ENCODE measurements at places on chromosomes 12 and 14.

DNA sequence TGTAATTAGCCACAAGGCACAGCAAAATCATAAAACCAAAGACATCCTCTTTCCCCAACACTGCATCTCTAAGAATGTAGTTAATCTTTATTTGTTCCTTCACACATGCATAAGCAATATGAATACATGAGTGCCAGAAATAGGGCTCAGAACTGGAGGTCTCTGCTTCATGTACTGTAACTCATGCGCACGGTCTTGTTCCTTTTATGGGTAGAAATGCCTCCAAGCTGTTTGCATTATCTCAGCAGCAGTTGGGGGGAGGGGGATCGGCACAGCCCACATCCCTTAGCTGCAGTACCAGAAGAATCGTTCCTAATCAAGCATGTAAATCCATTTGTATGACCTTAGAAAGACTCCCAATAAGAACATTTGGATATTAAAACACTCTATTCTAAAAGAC lies 20.0 kb downstream of the RHOJ start:
- DNase-seq = no peak

DNA sequence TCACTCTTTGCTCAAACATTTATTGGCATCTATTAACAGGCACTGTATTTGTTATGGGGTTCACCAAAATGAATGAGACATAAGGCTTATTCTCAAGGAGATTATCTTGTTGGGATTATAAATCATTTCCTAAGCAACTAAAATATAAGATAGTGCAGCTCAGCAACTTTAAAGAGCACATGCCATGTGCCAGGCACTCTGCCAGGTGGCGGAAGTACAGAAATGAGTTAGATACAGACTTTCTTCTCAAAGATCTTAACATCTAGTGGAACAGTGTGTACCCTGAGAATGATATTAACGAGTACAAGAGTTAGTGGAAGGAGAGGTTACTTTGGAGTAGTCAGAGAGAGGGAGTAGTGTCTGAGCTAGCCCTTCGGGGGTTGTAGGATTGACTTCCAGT lies 28.4 kb upstream of the TOMM20L start:
- no peak for DNase-seq

GRCh38 chr12:85920324-85920947 lies 46.3 kb downstream of the NTS start:
- peak; percentile 9 for DNase-seq

- no peak for DNase-seq
Measured at GRCh38 chr12:41919526-41920261, 225.0 kb downstream of the GXYLT1 start.

DNA sequence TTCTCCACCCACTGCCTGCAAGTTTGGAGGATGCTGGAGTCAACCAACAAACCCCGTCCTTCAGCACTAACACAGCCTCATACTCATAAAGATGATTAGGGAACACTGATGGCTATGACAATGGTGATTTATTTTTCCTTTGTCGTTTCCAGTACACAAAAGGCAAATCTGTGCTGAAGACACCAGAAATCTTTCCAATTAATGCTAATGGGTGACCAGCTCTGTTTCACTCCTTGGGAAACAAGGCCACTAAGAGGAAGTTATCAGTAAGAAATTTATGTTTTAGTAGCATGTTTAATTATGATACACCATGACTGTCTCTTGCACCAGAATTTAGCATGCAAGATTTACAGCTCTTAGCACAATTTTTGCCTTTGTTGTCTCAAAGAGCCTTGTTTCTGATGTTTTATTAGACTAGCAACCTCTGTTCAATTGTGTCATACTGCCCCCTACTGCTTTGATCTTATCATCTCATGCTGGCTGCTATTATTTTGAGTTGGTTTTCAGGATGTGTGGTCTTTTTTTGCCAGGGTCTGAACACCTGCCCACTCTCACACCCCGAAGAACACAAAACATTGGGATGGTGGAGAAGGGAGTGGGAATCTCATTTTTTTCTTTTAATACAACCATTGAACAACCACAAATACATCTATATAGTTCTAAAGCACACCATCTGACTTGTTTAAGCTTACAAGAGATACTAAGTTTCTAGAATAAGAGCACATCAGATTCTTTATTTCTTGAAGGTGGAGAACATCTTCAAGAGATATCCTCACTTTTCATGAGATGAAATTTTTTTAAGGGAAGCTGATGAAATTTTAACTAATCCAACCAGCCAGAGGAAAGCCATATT lies 160.9 kb downstream of the SPTSSA start:
- DNase-seq = no peak

DNA sequence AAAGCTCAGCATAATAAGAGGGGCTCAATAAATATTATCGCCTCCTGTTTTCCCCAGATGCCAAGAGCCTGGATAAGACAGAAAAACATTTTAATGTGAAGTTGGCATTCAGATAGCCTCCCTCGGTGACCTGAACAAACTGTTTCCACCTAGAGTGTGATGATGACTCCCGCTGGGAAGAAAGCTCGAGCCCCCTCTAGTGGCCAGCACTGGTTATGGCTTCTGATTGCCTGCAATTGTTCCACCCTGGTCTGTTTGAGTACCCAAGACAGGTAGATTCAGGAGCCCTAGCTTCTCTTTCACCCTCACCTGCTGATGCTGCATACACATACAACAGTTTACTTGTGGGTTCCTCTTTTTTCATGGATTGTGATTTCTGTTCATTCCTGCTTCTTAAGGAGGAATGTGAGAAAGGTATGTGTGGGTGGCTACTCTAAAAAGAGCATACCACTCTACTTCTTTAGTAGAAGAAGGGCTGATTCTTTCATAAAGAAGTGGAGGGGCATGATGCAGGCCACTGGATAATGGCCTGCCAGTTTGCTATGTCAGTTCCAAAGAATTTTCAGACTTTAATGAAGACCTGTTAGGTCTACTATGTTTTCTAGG lies 6.4 kb downstream of the ERG28 start:
- peak; percentile 86 for DNase-seq

DNA sequence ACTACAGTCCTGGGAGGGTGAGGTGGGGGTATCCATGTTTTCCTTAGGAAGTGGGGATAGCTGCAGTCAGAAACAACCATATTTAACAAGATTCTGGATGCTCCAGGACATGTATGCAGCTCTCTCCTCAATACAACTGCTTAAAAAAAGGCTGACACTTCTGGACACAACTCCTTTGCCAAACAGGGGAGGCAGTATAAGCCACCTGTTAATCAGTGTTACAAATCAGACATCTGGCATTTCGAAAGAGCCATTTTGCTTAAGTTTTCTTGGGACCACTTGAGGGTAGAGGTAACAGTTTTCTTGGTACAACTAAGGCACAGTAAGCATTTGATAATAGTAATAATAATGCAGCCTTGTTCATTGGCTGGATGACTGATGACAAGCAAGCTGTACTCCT lies 47.1 kb downstream of the RPGRIP1 start:
- no peak for DNase-seq

DNA sequence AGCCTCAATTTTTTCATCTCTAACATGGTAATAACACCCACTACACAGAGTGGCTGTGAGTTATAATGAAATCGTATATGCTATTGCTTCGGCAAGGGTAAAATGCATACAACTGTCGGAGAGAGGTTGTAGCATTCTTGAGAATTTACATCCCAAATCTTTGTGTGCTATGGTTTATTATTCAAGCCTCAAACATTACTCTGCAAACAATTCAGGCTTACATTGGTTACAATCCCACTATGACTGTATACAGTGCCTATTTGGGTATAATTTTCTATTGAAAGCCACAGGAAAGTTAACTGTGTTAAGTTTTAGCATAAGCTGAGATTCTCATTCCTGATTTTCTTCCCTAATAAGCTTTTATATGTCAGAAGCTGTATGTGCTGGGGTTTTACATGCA lies 20.6 kb downstream of the SLC35F4 start:
- DNase-seq = no peak

GRCh38 chr12:130966443-130967030 lies 12.8 kb downstream of the ADGRD1 start:
- no peak for DNase-seq

- DNase-seq = no peak
Measured at GRCh38 chr14:68944162-68944561, 34.9 kb downstream of the ACTN1 start.

- DNase-seq = peak; percentile 26
Measured at GRCh38 chr14:65170768-65171507, 68.6 kb upstream of the MAX start.
